AG09319 (cell line): ENCODE measurements at places on chromosomes 12 and 14.

- no peak for DNase-seq
These were observed 1727.1 kb upstream of the SEL1L start for GRCh38 chr14:83260751-83261150.

DNA sequence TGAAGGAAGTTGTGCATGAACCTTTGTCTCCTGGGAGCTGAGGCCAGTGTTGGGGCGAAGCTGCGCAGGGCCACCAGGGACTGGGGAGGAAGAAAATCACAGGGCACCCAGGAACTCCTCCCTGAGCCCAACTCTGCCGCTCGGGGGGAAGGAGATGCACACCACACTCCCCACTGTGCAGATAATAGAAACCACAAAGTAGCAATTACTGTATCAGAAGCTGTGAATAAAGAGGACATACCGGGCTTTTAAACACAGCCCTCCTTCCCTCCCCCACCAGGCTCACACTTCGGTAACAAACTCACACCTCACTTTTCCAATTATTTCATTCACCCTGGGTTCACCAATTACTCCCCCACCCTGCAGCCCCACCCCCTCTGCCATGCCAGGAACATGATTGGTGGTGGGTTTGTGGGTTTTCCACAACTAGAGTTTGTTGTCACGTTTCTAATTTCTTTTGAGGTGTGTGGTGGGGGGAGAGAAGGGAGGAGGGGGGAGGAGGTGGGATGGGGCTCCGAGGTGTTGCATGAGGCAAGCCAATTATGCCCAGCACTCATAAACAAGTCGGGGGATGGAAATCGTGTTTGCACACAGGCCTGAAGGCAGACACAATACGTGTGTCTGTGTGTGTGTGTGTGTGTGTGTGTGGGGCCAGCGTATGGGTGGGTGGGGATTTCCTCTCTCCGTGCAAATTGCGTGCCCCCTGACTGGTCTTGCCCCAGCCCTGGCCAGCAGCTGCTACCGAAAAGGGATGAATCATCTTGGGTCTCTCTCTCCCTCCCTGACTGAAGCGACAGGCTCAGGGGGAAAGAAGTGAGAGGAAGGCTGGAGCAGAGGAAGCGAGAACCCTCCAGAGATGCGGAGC is 103.3 kb downstream of the RBM19 start:
- peak; percentile 41 for DNase-seq

GRCh38 chr14:90610346-90611040 is 205.7 kb downstream of the TTC7B start:
- DNase-seq, result no peak

DNA sequence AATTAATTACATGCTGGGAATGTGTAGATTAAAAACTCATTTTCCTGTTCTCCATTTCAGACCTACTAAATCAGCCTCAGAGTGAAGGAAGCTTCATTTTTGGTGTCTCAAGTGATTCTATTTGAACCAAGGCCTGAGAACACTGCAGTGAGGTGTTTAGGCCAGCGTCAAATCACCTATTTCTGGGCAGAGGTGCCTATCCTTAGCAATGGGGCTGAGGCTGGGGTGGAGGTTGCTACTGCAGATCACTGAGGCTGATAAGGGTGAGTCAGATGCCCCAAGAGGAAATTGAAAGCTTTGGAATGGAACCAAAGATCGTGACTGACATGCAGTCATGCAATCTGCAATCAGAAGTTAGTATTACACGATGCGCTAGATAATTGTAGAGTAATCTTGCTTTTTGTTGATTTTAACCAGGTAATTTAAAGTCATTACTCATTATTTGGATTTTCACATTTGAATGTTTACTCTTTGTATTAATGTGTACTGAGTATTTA is 4.4 kb downstream of the TXNRD1 start:
- peak; percentile 70 for DNase-seq

GRCh38 chr12:1094714-1095113 is 103.7 kb downstream of the ERC1 start:
- DNase-seq, result no peak

GRCh38 chr12:51683763-51684357 is 92.8 kb downstream of the SCN8A start:
- DNase-seq, result peak; percentile 50

DNA sequence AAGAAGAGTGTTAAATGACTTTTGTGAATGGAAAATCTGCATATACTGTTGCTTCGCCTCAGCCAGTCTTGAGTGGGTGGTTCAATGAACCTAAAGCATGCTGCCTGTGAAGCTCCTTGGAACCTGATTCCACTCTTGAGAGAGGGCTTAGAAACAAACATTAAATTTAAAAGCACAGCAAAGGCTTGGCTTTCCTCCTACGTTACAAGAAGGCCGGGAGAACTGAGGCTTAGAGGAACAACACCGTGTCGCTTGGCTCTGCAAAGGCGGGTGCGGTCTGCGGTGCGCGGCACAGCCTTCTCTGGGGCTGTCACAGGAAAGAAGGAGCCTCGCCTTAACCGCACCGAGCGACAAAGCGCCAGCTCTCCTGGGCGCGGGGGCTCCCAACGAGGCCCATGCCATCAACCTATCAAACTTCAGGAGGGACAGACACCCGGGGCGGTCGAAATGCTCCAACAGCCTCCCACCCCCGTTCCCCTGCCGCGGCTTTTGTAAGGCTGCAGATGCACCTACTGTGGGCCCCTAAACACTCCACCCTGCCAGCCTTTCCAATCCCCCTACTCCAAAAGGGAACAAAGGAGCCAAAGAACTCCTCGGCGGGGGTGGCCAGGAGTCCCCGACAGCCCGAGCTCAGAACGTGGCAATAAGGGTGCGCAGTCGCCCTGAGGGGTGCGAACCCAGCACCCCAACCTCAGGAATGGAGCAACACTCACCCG is 729 bp downstream of the OSBPL8 start:
- DNase-seq, result no peak

DNA sequence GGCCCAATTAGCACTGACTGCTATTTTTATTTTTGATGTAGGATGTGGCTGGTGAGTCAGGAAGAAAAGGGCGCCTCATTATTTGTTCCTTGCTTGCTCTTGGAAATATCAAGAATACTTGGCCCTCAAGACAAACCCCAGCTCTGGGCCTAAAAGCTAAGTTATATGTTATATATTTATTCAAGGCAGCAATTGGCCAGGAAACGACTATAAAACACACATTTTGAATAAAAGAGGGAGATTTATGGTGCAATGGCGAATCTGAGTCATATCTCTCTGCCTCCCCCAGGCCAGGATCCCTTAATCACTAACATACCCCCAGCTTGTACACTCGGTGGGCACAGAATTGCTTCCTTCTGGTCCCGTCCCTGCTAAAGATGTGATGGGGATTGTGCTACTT is 63.3 kb downstream of the TBX5 start:
- no peak for DNase-seq

- no peak for DNase-seq
These were observed 4.2 kb upstream of the CDC42BPB start for GRCh38 chr14:103061482-103061976.

DNA sequence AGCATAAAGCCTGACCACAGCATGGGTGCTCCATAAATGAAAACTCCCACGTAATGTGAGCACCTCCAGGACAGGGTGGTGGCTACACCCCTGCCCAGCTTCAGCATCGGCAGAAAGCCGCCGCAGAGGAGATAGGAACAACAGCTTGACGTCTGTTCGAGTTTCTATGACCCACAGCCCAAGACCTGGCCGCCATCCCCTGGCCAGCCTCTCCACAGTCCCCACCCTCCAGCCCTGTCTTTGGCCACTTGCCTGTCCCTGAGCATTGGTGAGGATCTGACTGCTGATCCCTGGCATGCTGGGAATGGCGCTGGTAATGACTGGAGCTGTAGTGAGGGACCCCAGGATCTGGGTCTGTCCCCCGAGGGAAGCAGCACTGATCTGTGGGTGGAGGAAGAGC is 21.3 kb downstream of the POU6F1 start:
- no peak for DNase-seq

DNA sequence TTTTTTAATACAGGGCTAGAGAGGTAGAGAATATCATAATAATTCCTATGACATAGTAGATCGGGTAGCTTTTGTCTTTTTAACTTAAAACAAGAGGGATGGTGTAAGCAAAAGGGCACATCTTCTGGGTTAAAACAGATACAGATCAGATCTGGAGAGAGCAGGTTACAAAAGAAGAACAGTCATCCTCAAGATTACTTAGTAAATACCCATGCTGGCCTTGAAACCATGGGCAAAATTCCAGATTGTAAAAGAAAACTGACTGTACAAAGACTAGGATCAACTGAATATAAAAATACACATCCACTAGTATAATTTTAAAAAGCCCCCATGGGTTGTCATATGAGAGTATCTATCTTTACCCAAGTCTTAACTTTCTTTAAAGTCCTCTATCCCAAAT is 76.7 kb downstream of the MED13L start:
- peak; percentile 18 for DNase-seq

GRCh38 chr12:68755536-68756243 is 9.7 kb downstream of the SLC35E3 start:
- no peak for DNase-seq

- DNase-seq, result no peak
These were observed 52.1 kb downstream of the DRAM1 start for GRCh38 chr12:101929365-101930041.

DNA sequence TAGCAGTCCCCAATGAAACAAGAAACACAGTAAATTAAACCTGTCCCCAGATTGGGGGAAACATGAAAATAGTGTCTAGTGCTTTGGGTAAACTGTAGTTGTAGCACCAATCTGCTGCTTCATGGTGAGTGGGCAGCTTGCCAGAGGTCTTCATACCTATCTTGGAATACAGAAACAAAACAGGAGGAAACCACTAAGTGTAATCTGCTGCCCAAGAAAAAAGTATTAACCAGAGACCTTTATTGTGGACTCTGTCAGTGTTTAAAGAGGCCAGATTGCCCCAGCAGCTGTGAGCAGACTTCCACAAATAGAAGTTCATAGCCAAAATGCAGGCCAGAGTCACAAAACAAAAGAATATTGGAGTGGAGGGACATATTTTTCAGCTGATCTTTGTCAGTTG is 2.3 kb downstream of the ISCU start:
- DNase-seq, result no peak

DNA sequence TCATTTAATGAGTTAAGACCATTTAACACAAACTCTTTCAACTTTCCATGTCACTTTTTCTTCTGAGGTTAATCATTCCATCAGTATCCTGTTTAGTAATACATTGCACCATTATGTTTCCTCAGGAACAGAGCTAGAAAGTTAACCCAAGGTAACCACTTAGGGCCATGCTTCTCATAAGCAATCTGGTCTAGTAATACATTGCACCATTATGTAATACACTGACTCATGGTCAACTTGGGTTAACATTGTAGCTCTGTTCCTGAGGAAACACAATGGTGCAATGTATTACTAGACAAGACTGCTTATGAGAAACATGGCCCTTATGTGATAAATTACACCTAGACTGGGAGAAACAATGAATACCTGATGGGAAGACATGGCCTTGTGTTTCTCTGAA is 21.7 kb downstream of the ERH start:
- DNase-seq, result no peak

- no peak for DNase-seq
These were observed 1.1 kb downstream of the SDR39U1 start for GRCh38 chr14:24441485-24441884.

DNA sequence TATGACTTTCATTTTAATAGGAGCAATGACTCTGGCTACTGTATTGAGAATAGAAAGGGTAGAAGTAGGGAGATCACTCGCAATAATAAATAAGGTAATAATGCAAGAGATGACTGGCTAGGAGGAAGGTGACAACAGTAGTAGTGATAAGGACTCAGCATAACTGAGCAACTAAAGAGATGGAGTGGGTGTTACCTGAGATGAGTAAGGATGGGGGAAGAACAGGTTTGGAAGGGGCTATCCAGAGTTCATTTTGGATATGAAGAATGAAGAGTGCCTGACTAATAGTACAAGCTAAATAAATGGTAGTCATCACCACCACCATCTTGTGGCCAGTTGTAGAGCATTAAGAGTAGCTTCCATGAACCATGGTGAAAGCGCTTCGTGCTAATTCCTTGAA is 101.1 kb downstream of the RPS6KA5 start:
- DNase-seq, result no peak

GRCh38 chr12:47097276-47097896 is 17.6 kb upstream of the AMIGO2 start:
- DNase-seq, result peak; percentile 40

GRCh38 chr14:41606532-41607303 is at the start of gene LRFN5:
Gene LRFN5, plus strand, starts transcription at chr14:41606876.
- DNase-seq, result no peak

- DNase-seq, result no peak
These were observed 172.7 kb downstream of the NRXN3 start for GRCh38 chr14:78342879-78343278.

DNA sequence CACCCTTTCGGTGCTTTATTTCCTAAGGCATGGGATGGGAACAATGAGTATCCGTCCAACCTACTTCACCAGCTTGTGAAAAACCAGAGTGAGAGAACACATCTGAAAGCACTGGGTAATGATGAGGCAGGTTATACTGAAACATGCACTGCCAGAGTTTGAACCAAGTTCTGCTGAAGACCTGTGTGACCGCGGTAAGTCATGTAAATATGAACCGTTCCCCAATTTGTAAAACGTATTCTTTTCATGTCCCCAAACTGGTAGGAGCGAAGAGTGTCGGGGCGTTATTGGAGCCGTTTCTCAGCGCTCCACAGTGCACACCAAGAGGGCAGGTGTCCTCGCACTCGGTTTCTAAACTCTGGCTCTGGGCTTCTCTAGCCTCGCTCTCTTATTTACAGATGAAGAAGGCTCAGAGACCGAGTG is 788 bp upstream of the NGDN start:
- no peak for DNase-seq

DNA sequence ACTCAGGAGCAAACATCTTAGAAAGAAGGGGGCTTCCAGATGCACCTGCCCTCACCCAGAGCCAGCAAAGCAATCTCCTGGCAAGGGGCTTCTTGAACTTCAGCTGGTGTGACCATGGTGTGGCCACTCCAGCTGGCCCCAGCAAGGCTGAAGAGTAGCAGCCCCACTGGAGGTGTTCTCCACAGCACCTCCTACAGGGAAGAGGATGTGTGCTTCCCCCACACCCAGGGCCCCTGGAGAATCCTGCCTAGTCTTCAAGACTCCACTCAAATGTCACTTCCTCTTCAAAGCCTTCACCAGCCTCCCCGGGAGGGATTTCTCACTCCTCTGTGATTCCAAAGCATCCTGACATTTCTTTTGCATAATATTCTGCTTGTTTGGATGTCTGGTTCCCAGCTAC is 8.5 kb downstream of the RAB15 start:
- DNase-seq, result no peak

DNA sequence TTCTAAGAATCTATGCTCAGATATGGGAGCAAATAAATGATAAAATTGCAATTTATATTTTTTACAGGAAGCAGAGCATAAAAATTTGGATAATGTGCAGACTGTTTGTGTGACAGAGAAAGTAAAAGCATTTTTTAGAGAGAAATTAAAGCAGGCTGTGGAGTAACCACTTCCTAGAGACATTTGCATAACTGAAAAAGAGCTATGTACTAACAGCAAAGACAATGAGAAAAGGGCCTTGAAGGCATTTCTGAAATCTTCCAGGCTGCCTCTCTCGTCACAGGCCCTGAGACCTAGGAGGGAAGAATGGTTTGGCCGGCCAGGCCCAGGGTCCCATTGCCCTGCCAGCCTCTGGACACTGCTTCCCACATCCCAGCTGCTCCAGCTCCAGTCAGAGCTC is 247.2 kb downstream of the ALX1 start:
- no peak for DNase-seq

- DNase-seq, result no peak
These were observed 14.3 kb upstream of the RIN3 start for GRCh38 chr14:92499234-92499633.

- no peak for DNase-seq
These were observed 38.3 kb upstream of the PNMA1 start for GRCh38 chr14:73752297-73752992.
